ENCODE measurements at places on chromosomes 16 and 17.

DNA sequence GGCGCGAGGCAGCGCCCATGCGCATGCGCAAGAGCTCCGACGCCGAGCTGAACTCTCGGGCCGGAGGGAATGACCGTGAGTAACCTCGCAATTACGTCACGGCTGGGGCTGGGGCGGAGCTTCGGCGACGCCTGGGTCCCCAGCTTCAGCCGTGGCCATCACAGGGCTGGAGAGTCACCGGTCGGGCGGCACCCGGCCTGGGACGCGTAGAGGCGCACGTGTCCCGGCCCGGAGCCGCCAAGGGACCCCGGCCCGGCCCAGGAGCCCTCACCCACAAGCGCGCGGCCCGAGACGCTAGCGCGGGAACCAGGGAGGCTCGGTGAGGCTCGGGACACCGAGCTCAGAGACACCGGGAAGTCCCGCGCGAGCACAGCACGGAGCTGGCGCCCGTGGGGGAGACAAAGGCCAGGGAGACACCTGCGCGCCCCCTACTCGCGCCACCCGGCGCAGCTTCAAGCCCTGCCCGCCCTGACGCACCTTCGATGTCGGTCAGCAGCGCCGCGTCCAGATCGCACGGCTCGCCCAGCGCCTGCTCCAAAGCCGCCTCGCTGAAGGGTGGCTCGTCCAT, 452 bp downstream of the SREBF1 start:
- peak; percentile 78 for ATAC-seq

DNA sequence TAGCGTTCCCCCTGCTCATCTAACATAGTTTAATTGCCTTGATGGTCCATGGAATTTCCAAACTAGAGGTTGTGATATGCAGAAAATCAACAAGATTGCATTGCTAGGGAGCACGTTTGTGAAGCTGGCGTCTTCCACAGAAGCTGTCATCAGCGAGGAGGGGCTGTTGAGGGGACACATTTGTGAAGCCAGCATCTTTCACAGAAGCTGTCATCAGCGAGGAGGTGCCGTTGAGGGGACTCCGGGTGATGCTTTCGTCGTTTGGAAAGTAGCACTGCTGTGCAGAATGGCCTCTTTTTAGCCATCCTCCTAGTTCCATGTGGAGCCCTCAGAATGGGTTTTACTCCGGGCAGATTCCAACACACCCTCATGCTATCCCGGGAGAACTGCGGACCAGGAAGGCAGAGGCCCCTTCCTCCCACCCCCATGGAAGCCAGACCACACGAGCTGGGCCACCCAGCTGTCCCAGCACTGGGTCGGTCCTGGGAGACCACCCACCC, 119.6 kb upstream of the CHMP6 start:
- no peak for ATAC-seq

DNA sequence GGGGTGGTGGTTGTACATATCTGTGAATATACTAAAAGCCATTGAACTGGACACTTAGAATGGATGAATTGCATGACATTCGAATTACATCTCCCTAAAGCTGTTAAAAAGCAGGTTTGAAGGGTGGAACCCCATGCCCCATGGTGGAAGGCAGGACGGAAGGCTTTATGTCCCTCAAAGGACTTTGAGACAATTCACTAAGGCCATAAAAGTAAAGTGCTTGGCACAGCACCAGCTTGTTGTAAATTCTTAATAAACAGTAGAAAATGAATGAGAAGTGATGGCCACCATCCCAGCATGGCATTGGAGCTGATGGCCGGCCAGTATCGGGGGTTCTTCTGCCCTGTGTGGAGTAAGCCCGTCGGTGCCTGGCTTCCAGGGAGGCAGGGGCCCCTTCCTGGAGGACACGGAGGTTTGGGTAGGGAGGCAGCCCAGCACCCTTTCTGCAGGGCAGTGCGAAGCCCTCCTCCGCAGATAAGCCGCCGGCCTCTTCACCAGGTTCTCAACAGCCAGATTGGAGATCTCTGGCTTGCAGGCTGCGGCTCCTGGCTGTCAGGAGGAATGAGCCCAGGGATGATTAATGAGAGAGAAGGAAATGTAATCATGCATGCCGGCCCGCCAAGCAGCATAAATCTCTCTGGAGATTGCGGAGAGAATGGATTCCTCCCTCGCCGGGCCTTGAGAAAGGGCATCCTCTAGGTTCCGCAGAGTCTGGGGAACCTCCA, 346.9 kb downstream of the FOXL1 start:
- ATAC-seq, result no peak

DNA sequence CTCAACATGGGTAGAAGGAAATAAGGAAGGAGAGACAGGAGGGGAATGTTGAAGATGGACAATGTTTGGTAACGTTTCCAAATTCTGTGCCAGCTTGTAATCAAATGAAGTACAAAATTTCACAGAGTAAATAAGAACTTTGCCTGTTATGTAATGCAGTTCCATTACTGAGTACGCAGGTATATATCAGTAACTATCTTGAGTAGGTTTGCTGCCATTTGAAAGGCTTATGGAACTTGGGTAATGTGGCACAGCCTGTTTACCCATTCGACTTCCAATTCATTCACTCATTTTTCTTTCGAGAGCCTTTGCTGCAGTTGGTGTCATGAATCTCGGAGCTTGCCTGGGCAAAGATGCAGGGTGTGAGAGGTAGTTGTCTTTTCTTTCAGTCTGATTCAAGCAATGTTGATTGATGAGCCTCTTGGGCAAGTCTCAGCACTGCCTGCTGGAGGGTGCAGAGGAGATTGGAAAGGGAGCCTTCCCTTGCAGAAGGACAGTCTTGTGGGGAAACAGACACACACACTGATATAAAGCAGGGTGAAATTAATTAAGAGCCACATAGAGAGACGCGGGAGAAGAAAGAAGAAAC, 53.4 kb downstream of the ZNF18 start:
- ATAC-seq, result no peak

DNA sequence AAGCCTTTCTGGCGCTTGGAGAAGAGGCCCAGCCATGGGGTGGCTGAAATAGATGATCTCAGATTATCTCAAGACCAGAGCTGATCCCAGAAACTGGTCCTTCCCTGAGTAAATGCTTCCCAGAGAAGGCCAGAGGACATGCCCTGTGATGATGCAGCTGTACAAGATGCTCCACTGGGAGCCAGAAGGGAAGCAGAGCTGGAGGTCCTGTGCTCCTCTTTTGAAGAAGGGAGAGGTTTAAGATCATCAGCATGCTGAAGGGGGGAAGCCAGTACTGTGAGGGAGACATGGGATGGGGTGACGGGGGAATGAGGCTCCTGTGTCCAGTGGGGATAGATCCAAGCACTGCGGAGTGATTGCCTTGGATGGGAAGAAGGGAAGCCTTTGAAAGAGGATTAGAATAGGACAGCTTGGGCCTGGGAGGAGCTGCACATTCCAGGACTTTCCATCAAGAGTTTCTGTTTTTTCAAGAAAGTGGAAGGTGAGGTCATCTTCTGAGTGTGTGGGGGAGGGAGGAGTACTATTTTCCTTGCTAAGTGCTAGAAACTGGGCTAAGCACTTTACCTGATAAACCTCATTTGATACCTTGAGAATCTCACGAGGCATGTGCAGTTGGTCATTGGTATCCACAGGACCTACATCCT, 16.4 kb upstream of the ALOX15B start:
- ATAC-seq, result no peak

DNA sequence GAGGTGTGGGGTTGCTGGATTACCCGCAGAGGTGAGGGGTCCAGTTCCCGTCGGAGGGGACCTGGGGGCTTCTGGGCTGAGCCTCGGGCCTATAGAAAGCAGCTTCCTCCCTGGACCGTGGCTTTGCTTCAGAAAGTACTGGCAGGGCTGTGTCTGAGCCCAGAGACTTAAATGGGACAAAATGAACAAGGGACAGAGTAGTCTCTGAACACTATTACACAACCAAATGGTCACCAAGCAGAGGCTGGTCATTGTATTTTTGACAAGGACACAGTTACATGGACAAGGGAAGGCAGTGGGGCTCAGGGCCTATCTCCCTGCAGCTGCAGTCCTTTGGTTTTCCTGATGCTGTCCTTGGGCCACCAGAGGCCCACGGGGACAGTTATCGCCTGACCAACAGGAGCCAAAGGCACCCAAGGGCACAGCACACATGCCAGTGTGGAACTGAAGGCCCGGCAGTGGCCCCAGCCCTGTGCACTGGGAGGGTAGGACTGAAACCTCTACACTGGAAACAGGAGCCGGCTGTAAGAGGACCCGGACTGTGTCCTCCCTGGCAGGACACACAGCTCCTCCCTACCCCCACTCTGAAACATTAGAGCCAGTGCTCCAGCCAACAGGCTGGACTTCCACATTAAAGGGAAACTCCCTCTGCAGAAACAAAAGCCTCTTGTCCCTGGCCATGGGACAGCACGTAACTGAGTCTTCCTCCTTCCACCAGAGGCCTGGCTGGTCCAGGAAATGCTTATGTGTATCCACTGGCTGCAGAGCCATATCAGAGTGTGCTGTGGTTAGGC, 26.0 kb upstream of the ERN1 start:
- no peak for ATAC-seq

GRCh38 chr17:65546579-65546978, 14.9 kb downstream of the AXIN2 start:
- ATAC-seq, result no peak

DNA sequence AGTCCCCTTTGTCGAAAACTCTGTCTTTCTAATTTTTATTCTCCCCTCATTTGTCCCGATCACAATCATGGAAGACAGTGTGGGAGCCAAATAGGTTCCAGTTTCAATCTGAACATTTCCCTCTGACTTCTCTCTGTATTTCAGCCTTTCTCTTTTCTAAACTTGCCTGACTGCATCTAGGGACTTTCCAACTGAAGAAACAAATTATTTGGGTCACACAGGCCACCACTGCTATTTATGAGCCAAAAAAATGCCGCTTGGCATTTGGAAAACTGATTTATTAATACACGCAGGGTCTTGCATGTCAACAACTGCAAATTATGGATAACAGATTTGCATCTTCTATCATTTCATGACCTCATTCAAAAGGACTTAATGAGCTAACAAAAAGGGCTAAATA, 55.2 kb upstream of the ELAC2 start:
- ATAC-seq, result no peak

GRCh38 chr17:20092261-20092867, 83.2 kb downstream of the SPECC1 start:
- ATAC-seq, result no peak

GRCh38 chr17:47728214-47728877, 4.7 kb upstream of the TBX21 start:
- ATAC-seq, result no peak

GRCh38 chr17:79748295-79749099, 17.8 kb downstream of the ENPP7 start:
- no peak for ATAC-seq

- no peak for ATAC-seq
These were observed 24.1 kb upstream of the ADORA2B start for GRCh38 chr17:15920758-15921239.

- no peak for ATAC-seq
These were observed 3.9 kb downstream of the VPS35L start for GRCh38 chr16:19559242-19559910.

DNA sequence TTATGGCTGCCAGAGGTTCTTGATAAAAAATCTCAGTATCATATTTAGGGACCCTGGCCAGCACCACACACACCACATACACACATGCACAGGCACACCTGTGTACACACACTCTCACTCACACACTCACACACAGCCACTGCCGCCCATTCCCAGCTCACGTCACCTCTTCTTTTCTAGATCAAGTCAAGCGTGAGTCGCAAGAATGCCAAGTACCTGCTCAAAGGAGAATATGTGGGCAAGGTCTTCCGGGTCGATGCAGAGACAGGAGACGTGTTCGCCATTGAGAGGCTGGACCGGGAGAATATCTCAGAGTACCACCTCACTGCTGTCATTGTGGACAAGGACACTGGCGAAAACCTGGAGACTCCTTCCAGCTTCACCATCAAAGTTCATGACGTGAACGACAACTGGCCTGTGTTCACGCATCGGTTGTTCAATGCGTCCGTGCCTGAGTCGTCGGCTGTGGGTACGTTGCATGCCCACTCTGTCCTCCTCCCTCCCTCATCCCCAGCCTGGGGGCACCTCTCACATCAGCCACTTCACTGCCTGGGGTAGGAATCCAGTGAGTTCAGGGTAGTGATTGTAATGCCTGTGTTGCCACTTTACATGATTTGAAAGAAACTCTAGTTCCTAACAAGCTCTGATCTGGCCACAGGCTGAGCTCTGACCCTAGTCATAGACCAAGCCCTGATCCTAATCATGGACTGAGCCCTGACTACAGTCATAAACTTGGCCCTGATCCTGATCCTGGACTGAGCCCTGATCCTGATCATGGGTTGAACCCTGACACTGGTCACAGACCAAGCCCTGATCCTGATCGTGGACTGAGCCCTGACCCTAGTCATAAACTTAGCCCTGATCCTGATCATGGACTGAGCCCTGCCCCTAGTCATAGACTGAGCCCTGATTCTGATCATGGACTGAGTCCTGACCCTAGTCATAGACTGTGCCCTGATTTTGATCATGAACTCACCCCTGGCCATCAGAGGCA, 20.4 kb downstream of the CDH5 start:
- ATAC-seq, result no peak

DNA sequence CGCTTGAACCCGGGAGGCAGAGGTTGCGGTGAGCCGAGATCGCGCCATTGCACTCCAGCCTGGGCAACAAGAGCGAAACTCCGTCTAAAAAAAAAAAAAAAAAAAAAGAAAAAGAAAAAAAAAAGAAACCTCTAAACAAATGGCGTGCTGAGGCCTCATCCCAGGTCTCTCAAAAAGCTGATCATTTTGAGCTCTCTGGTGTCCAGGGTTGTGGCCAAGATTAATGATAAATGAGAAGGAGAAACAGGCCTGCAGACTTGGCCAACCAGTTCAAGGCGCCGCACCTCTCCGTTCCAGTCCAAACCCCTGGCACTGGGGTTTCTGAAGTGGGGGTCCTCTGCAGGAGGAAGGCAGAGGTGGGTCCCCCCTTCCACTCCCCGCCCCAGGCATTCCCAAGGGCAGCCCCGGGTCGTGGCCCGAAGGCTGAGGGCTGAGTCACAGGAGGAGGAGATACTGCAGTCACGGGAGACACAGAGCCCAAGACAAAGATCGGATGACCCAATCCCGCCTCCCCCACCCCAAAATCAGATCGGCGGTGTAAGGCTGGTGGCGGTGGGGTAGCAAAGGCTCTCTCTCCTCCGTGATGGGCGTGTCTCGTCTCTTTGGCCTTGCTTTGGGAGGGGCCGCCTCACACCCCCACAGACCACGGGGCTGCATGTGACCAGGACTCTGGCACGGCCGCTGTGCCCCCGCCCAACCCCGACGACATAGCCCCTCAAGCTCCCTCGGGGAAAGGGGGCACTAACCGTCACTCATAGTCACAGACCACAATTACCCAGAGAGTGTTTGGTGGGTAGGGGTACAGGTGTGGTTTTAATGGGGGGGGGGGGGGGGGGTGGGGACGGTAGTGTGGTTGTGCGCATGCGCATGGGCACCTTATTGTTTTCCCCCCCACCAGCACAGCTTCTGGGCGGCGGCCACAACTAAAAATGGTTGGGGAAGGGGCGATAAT, 1.1 kb downstream of the VAT1 start:
- no peak for ATAC-seq

GRCh38 chr16:60566901-60567300, 1469.3 kb downstream of the CDH8 start:
- no peak for ATAC-seq

- no peak for ATAC-seq
These were observed 530 bp downstream of the PCGF2 start for GRCh38 chr17:38747463-38748148.

DNA sequence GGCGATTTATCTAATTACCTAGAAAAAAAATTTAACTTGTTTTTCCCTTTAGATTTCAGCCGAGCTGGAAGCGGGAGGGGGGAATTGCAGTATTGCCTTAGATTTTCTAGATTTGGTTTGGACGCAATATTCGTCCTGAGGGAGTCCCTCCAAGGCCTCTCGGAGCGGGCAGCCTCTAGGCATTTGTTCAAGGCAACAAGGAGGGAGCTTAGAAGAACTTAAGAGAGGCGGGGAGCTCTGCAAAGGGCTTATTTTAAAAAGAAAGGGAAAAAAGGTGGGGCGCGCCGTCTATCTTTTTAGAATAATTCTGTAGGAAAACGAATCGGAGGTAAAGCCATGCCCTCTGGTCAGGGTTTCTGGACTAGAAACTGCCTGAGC, 407 bp upstream of the TMEM94 start:
- peak; percentile 23 for ATAC-seq

Data from activated T-helper 17 cell treated with anti-CD3 and anti-CD28 coated beads, Interleukin-2, amount 50 U/mL, for 72 hours (primary cell).